Hindlimb muscle (tissue), 1 donor: ENCODE measurements at places on chromosomes 3 and 15.

DNA sequence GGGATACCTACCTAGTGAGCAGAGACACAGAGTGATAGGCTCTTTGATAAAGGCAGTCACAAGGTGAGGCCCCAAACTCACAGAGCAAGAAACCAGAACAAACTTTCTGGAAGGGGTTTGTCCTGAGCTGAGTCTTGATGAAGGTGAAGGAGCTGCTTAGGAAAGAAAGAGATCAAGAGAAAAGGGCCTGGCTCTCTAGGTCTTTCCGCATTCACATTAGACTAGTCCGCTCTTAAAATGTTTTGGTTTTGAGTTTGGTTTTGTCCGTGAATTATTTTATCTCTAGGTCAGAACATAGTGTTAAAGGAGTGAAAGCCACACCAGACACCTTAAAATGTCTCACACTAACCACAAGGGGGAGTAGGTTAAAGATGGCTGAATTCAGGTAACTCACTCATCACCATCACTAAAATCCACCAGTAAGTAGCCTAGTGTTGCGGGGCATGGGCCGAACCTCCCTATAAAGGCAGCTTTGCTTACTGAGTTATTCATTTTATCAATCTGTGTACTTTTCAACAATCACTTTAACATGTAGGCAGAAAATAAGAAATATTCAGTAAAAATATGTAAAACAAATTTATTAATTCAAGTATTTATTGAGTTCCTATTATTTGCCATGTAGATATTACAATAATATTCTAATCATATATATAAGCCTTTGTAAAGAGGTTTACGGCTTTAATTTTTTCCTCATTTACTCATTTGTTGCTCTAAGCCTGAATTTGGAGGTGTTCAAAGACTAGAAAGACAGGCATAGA is 121.5 kb upstream of the TSC22D2 start:
- DNase-seq, result no peak

DNA sequence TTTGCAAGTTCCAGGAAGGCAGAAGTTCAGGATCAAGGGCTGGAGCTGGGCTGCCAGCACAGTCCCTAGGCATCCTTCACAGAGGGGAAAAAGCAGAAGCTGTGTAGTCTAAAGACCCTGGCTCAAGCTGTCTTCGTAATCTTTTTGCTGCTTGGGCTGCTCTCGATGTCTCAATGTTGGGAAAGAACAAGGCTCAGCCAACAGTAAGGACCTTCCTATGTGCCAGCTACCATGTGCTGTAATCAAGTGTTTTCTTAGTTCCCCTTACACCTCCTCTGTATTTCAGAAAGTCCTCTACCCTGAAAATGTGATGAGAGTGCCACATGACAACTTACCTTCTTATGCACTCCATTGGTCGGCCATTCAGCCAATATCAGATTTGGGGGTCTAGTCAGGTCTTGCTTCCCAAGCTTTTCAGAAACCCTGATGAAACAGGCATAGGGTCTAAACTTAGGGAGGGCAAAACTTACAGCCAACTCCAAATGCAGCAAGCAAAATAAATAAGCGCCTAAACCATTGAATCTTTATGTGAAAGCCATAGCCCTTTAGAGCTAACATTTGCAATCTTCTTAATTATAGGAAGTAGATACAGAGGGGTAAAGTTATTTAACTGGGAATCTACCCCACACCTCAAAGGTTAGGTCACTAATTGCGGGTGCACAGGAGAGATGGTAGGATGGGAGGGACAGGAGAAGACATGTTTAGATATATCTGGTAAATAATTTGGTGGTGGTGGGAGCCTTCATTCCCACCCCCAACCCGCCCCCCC is 1.2 kb upstream of the EDEM1 start:
- no peak for DNase-seq

DNA sequence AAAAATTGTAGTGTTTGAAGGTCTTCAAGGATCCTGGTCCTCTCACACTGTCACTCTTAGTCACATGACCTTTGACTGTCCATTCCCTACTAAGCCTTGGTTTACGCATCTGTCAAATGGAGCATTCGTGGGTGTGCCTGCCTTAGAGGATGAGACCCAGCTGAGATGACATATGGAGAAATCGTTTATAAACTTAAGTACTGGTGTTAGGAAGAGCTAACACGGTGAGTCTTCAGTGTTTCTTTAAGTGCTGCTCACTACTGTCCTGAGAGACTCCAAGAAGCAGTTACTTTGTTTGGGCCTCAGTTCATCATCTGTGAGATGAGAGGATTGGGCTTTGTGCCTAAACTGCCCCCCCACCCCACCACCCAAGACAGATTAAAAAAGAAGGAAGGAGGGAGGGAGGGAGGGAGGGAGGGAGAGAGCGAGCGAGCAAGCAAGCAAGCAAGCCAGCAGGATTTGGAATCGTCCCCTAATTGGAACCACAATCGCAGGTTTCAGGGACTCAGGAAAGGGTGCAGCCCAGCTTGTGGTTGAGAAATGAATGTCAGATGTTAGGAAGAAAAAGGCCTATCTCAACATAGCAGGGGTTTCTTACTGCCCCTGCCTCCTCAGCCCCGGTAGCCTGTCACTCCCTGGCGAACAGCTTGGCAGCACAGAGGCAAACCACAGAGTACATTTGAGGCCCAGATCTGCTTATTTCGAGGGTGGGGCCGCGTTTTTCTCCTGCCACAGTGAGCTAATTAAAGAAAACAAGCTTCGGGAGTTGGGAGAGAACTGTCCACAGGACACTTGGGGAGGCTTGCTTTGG is 32.7 kb downstream of the SMAD3 start:
- DNase-seq, result peak; percentile 65

DNA sequence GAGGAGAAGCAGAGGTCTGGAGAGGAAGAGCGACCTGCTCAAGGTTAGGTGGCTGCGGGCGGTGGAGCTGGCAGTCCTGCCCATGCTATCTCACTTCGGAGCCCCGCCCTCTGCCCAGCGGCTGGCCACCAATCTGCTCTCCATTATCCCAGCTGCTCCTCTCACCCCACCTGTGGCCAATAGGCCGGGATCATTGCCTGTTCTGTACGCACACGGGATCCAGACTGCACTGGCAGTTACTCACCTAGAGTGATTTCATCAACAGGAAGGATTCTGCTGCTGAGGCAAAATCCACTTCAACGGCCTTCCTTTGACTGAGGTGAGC is 100.6 kb downstream of the TLE3 start:
- DNase-seq, result no peak

- no peak for DNase-seq
Measured at GRCh38 chr3:119485563-119485962, 12.8 kb upstream of the TIMMDC1 start.

GRCh38 chr15:31160297-31160696 is 58.8 kb upstream of the TRPM1 start:
- DNase-seq, result no peak

- no peak for DNase-seq
Measured at GRCh38 chr3:130820976-130821375, 72.9 kb upstream of the ATP2C1 start.

- no peak for DNase-seq
Measured at GRCh38 chr3:75305901-75306300, 358.2 kb upstream of the FRG2C start.

DNA sequence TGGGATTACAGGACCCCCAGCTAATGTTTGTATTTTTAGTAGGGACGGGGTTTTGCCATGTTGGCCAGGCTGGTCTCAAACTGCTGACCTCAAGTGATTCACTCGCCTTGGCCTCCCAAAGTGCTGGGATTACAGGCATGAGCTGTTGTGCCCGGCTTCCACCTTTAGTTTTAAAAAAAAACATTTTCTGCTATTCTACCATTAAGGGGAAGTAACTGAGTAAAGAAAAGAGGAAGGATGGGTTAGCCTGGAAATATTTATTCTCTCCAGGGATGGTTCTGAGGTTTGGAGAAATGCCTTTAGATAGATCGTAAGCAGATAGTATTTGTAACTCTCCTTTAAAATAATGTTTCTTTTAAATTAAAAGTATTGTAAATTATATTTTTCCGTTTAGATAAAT is 3.1 kb downstream of the AP4E1 start:
- DNase-seq, result no peak

GRCh38 chr3:44968447-44968858 is 7.5 kb downstream of the ZDHHC3 start:
- DNase-seq, result no peak

- DNase-seq, result no peak
Measured at GRCh38 chr3:14369675-14370669, 32.4 kb upstream of the SLC6A6 start.

DNA sequence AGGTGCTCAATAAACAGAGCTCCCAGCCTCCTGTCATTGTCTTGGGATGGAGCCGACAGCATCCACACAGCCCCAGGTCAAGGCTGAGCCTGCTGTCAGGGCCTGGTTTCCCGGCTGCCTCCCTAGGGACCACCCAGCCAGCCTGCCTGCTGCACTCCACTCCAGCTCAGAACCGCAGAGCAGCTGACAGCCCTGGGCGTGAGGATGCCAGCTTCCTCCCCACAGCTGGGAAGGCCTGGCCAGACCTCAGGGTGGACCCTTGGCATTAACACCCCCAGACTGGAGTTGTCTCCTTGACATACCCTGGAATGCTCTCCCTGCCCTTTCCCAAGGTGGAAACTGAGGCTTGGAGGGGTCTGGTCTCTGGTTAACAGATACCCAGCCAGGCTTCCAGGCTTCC is 112.0 kb downstream of the WNT7A start:
- DNase-seq, result no peak

GRCh38 chr3:32630266-32630665 is 54.7 kb upstream of the CNOT10 start:
- no peak for DNase-seq

DNA sequence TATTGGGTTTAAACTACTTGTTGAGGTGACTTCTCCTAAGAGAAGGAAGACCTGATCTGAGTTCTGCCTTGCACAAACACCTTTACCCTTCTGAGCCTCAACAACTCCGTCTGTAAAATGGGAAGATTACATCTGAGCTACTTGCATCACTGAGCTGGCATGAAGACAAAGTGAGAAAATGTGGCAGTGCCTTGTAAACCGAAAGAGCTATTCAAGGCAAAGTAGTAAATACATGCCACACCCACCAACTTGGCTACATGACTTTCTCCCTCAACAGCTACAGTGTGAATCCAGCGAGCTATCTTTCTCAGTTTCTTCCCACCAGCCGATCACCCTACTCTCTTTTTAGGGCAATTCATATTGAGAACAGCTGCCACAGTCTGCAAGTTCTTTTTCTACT is 148.3 kb downstream of the FOXB1 start:
- no peak for DNase-seq

DNA sequence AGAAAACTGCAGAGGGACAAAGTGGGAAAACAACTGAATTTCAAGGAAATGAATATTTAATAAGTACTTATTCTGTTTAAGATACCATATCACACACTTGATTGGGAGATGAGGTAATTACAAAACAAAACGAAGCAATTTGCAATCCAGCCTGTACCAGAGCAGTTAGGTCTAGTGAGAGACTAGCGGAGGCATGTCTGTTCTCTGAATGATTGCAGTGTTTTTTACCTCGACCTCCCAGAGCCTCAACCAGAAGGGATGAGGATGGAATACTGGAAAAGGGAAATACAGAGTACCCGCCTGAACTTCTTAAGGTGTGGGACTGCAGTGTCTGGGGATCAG is 59.5 kb downstream of the PIK3CB start:
- peak; percentile 12 for DNase-seq

DNA sequence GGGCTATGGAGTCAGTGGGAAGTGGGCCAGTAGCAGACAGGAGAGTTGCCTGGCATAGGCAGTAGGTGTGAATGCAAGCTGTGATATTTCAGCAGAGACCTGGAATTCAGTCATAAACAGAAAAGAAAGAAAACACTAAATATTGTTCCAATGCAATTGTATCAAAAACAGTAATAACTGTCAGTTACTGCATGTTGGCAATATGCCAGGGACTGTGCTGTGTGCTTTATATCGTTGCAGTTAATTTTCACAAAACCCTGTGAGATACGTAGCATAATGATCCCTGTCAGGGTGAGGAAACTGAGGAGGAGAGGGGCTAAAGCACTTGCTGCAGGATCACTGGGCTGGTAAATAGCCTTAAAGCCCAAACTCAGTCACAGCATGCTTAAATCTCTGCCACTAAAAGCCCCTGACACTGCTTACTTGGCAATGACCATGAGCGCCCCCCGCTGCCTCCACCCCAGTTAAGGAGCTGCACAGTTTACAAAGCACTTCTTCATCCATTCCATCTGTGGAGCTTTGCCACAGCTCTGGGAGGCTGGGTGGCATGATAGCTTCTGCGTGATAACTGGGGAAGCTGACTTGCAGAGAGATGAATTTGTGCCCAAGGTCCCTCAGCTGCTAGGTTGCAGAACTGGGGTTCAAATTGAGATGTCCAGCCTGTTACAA is 3.9 kb downstream of the SLC6A1 start:
- DNase-seq, result no peak

GRCh38 chr3:160876643-160877042 is 120.6 kb downstream of the PPM1L start:
- DNase-seq, result no peak

DNA sequence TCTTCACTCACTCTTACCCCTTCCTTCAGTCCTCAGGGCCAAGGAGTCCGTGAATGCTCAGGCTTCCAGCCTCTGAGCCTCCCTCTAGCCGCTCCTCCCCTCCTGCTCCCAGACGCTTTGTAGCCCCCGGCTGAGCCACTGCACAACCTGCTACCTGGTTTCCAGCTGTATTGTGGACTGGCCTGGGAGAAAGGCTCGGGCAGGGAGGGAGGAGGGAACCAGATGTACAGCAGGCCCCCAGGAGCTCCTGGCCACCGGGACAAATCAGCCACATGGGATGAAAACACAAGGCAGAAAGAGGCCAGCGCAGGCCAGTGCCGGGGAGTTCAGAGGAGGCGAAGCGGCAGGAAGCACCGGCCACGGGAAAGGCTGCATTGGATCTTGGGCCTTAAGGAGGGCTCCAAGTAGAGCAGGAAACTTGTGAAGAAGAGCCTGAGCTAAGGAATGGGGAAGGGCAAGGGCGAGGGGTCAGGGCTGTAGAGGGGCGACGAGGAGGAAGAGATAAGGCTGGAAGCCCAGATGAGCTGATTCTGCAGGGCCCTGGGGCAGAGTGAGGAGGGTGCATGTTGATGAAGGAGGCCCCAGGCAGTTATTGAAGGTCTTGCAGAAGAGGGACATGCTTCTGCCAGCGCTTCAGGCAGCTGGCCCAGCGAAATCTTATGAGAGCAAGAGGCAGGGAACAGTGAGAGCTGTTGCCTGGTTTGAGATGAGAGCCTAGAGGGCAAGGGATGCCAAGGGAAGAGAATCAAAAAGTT is 14.3 kb downstream of the CPN2 start:
- no peak for DNase-seq

GRCh38 chr3:164007765-164008164 is 1070.5 kb downstream of the SI start:
- no peak for DNase-seq

DNA sequence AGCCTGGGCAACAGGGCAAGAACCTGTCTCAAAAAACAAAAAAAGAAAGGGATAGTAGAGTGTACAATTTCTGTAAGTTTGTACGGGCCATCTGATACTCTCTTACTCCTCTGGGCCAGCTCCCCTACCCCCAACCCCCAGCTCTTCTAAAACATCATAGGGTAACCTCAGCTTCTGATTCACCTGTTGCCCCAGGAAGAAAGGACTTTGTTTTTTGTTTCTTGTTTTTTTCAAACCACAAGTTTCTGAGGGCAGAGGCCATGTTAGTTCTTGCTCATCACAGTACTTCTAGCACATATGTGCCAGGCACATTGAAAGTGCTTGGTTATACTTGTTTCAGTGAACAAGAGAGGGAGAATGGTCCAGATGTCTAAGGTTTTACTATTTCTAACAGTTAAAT is 20.2 kb downstream of the ATOSA start:
- no peak for DNase-seq
